ENCODE measurements at places on chromosomes 6 and 20.

GRCh38 chr20:40683221-40683893 lies 5.7 kb downstream of the MAFB start:
- DNase-seq = peak; percentile 6

- DNase-seq = no peak
These were observed 30.1 kb downstream of the LINC00237 start for GRCh38 chr20:21076073-21076472.

GRCh38 chr20:54133434-54134427 lies 40.1 kb downstream of the CYP24A1 start:
- DNase-seq = peak; percentile 80

DNA sequence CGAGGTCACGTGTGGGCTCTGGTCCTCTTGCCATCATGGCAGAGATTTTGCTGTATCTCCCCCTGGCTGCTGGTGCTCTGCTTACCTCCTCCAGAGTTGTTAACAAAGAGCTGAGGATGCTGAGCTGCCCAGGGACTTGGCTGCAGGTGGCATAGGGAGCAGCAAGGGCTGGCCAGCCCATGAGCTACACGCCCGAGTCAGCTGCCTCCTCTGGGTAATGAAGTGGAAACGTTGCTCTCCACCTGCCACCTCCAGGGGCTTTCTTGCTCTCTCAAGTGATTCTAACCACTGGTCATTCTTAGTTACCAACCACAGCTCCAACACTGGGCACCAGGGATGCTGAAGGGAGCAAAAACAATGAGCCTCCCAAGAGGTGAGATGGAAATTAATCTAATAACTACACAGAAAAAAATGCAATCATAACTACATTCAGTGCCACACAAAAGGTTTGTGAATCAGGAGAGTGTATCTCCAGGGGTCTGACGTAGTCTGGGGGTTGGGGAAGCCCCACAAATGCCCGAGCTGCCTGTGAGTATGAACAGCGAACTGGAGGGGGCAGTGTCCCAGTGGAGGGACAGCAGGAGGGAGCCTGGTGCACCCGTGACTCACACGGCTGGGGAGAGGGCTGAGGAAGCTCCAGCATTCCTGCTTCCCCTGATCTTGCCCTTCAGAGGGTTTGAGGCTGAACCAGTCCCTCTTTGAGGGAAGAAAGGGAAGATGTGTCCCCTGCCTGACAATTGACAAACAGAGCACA lies 78.7 kb downstream of the CDH26 start:
- no peak for DNase-seq
